Esophagus squamous epithelium (tissue), 5 donors: ENCODE measurements at places on chromosomes 11 and 22. TPM values are rescaled to one million over a fixed set of nuclear protein-coding genes. Genes with fewer than 3 reads are reported as not detected.

The GLYATL1B gene
- total RNA-seq, result not detected

The OR5B21 gene
- not detected for total RNA-seq

The A4GALT gene
- 22.0 TPM for total RNA-seq

The FOLH1 gene
- total RNA-seq, result 1.1 TPM

The VSIG10L2 gene
- not detected for total RNA-seq

The CLCF1 gene
- total RNA-seq, result 6.8 TPM

The CD3D gene
- total RNA-seq, result 7.6 TPM

The ANO5 gene
- 2.3 TPM for total RNA-seq

The TSGA10IP gene
- not detected for total RNA-seq

The CACNA1I gene
- total RNA-seq, result 0.22 TPM

The PRG3 gene
- total RNA-seq, result not detected

The UBQLNL gene
- not detected for total RNA-seq

The NNMT gene
- total RNA-seq, result 19.7 TPM

The SERPING1 gene
- 376 TPM for total RNA-seq

The TBX10 gene
- total RNA-seq, result not detected

The PGA4 gene
- not detected for total RNA-seq

The SLC37A2 gene
- total RNA-seq, result 44.4 TPM

The MPPED1 gene
- not detected for total RNA-seq

The TTC12 gene
- total RNA-seq, result 2.2 TPM

The NCAM1 gene
- 1.6 TPM for total RNA-seq

The HORMAD2 gene
- not detected for total RNA-seq

The RIC8A gene
- 48.3 TPM for total RNA-seq

The KCNK4 gene
- total RNA-seq, result not detected

The SYT13 gene
- not detected for total RNA-seq

The WBP2NL gene
- total RNA-seq, result 0.95 TPM

The MAPK11 gene
- 3.9 TPM for total RNA-seq

The GUCY1A2 gene
- 1.1 TPM for total RNA-seq

The CWF19L2 gene
- total RNA-seq, result 13.7 TPM

The TUBA8 gene
- 2.1 TPM for total RNA-seq

The P2RX6 gene
- total RNA-seq, result 0.50 TPM

The ABCC8 gene
- total RNA-seq, result not detected

The KIAA1671 gene
- 43.1 TPM for total RNA-seq

The TREH gene
- total RNA-seq, result not detected

The NLRP14 gene
- total RNA-seq, result not detected

The OR10V1 gene
- total RNA-seq, result not detected

The IL10RA gene
- total RNA-seq, result 20.3 TPM

The CNTF gene
- total RNA-seq, result 3.2 TPM

The HTR3A gene
- not detected for total RNA-seq

The PTPRCAP gene
- 6.4 TPM for total RNA-seq

The OR51F1 gene
- not detected for total RNA-seq

The SYCE3 gene
- total RNA-seq, result 1.8 TPM

The POU2AF2 gene
- not detected for total RNA-seq

The OR52I1 gene
- not detected for total RNA-seq

The PPP2R5B gene
- 10.5 TPM for total RNA-seq

The TBX1 gene
- total RNA-seq, result 0.22 TPM

The OR10D3 gene
- not detected for total RNA-seq
